ENCODE measurements at places on chromosomes 16 and 17.

- DNase-seq = peak; percentile 51
Measured at GRCh38 chr17:37148156-37148555, 199.4 kb downstream of the AATF start.

DNA sequence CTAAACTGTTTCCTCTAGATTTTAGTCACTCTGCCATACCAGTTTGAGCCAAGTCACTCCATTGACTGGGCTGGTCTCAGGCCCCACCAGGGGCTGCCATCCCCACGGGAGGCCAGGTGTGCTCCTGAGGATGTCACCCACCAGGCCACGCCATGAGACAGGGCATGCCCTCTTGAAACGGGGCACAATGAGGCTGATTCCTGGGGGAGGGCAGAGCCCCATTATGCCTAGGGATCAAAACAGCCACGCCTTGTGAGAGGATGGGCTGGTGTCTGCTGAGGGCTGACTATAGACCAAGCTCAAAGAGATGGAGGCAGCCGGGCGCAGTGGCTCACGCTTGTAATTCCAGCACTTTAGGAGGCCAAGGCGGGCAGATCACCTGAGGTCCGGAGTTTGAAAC, 21.5 kb downstream of the GINS2 start:
- no peak for DNase-seq

DNA sequence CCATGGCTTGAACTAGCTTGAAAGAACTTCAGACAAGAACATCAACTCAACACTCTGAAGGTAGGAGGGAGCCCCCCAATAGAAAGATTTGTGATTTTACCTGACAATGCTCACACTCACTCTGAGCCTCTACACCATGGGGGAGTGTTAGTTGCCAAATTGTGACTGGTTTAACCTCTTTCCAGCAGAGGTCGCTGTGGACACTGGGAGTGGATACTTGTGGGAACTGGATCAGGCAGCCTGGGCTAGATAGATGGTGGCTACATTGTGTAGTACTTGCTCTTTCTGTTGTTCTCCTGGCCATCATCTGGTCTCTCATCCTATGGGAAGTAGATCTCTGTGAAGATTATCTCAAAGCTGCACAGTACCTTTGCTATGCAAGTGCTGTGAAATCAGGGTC, 2.9 kb downstream of the SMPD3 start:
- no peak for DNase-seq

DNA sequence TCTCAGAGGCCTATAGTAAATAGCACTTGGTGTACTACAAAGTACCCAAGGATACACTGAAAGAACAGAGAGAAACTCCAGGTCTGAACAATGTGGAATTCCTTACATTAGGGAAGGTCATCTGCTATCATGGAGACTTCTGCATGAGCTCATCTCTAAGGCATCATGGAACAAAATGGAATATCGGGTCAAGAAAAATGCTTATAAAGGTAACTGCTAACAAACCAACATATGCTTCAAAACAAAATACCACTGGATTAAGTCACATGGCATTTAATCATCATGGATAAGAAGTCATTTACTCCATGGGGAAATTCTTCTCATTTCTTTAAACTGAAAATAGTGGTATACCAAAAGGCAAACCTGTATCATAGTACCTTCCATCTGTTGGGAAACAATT, 34.2 kb downstream of the TXNDC11 start:
- DNase-seq = no peak

DNA sequence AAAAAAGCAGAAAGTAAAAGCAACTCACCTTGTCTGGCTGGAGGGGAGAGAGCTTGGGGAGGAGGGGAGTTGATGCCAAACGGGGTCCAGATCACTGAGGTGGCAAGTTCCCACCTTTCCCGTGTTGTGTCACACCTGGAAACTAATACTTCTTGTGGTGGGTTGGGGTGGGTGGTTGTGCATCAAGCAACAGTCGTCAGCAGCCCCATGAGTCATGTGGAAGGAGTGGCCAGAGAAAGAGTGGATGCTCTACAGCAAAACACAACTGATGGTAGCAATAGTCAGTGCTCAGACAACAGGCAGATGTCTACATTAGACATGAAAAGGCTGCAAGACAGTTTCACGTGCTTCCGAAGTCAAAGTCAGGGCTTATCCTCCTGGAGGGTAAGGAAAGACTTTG, 35.4 kb downstream of the ARSG start:
- no peak for DNase-seq

DNA sequence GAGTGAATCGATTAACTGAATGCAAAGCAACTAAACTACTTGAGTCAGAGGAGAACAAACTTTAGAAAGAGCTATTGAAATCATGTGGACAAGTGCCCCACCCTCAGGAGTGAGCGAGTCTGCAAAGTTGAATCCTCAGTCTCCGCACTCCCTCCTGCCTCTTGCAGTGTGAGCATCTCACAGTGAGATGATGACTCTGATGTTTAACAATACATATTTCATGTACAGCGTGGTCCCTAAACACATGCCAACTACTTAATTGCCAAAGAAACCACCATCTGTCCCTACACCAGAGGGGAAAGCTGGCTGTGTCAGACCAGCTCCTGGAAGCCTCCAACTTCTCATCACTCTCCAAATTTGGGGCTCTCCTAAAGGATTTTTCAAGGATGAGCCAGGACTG, 31.2 kb downstream of the PIMREG start:
- no peak for DNase-seq

DNA sequence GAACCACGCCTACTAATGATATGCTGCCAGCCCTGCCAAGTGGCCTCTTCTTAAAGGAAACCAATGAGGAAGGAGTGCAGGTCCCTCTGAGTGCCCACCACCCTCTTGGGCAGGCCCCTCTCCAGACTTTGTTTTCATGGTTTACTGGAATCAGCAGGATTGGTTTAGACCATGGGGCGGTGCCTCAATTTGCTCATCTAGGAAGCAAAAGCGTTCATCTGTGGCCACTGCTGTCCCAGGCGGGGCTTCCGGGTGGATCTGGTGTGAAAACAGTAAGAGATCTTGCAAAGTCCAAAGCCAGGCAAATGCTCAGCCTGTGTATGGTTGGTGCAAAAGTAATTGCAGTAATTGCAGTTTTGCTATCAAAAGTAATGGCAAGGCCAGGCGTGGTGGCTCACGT, 71.3 kb downstream of the AMFR start:
- DNase-seq = no peak

- no peak for DNase-seq
Measured at GRCh38 chr16:55642611-55643010, 13.2 kb upstream of the SLC6A2 start.

DNA sequence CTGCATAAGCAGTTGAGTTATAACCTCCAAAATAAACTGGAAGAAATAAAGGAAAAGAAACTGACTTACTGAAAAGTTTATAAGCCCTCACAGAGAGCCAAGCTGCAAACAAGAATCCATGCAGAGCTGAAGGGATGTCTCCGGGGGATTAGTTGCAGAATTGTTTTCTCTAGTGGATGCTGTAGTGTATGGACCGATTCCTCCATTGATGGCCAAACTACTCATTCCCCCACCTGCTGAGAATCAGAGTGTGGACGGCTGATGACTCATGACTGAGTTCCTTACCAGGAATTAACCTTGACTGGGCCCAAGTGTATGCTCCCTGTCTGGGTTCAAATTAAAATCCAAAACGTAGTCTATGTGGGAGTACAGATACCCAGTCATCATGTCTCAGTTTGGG, 93.9 kb upstream of the CDH8 start:
- no peak for DNase-seq

DNA sequence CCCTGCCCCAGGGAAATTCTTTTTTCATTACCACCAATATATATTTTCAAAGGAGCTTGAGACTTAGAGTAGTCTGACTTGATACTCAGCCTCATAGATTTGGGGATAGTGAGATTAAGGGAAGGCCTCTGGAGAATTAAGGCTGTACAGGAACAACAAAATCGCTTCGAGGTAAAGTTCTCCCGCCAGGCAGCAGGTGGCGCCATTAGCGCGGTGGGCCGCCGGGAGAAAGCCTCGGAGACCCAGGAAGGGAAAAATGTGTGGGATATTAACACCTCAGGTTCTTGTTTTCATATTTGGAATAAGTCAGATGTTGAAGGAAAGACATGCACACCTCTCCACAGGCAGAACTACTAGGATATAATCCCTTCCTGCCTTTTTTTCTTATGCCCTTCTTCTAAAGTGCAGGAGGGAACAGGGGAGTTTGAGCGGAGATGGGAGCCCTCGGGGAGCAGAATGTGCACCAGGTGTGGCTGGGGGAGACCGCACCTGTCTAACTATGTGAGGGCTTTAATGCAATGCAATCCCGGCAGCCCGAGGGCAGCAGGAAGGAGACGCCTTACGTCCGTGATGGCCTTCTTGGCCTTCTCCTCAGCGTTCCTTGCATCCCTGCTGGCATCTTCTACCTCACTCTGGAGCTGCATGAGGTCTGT, 25.9 kb downstream of the MYH3 start:
- DNase-seq = peak; percentile 52

GRCh38 chr17:58112970-58113631, 29.9 kb downstream of the DYNLL2 start:
- peak; percentile 79 for DNase-seq

DNA sequence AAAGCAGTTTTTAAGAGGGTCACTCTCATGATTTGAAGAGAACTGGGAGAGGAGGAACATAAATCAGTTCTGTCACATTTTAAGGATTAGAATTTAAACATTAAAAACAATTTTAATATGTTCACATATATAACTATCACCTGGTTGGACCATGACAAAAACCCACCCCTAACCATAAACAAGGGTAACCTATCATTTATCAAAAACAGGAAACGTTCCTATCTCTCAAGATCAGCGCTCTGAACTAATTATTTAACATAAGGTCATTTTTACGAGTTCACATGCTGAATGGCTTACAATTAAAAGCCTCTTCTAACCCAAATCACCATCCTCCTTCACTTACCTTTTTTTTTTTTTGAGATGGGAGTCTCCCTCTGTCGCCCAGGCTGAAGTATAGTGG, 45.0 kb downstream of the KANSL1 start:
- DNase-seq = no peak

DNA sequence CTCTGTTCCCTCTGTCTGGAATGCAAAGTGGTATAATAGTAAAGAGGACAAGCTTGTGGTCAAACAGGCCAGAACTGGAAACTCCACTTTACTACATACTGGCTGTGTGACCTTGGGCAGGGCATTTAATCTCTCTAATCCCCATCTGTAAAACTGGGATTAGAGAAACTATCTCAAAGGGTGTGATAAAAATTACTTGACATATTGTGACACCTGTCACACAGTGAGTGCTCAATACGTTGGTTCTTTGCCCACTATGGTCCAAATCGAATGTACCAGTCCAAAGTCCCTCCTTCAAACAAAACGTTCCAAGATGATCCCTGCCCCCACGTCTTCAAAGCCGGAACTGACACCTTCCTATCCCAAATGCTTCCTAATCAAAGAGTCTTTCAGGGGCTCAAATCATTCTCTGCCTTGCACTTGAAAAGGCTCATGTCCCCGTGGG, 734 bp downstream of the PGAP3 start:
- no peak for DNase-seq

DNA sequence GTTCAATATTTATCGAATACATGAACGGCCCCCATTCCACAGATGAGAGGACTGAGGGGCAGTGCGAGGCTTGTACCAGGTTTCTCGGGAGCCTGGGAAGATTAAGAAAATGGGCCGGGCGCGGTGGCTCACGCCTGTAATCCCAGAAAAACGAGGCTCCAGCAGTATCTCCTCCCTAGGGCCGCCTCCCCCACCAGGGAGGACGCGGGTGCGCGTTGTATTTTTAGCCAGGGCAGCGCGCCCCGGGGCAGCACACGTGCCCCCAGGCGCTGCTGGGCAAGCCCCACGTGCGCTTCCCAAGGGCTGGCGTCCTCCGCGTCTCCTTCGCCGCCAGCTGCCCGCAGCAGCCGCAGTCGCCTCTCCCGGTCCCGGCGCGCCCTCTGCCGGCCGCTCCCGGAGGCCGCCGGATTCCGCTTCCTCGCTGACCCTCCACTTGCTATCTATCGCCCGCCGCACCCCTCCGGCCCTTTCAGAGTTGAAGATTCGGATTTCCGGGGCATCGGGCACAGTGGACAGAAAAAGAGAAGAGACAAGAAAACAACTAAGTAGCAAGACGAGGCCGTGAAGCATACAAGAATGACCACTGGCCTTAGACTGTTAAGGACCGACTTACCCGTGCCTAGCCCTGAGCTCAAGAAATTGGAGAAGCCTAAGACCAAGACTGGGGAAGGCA, 1.9 kb upstream of the YBX2 start:
- DNase-seq = peak; percentile 89

GRCh38 chr17:77453613-77454241, 313.0 kb downstream of the SEC14L1 start:
- no peak for DNase-seq

DNA sequence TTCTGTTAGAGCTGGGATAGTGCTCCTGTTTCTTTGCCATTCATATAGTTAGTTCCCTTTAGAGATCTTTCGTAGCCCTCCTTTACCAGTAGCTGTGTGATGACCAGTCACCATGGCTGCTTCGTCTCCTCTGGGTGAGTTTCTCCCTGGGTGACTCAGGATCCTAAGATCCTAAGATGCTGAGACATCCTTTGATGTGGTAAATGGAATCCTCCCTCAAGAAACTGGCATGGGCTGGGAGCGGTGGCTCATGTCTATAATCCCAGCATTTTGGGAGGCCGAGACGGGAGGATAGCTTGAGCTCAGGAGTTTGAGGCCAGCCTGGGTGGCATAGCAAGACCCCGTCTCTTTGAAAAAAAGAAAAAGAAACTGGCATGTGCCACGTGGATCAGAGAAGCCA, 5.9 kb downstream of the PHAF1 start:
- DNase-seq = no peak

GRCh38 chr17:29586676-29587469, 2.6 kb downstream of the GIT1 start:
- DNase-seq = no peak

DNA sequence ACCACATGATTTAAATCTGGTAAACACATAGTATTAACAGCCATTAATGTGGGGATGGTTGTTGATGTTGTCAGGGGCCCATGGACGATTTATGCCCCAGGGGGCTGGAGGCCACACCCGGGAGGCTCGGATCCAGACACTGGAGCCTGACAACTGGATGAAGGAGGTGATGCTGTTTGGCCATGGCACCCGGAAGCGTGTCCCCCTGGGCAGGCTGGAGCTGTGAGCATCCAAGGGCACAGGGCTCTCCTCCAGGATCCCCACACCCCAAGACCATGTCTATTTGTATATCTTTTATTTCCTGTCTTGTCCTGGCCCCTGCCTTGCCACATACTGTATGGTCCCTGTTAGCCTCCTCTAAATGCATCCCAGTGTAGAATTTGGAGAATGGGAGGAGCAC, 4.6 kb downstream of the RSAD1 start:
- no peak for DNase-seq

DNA sequence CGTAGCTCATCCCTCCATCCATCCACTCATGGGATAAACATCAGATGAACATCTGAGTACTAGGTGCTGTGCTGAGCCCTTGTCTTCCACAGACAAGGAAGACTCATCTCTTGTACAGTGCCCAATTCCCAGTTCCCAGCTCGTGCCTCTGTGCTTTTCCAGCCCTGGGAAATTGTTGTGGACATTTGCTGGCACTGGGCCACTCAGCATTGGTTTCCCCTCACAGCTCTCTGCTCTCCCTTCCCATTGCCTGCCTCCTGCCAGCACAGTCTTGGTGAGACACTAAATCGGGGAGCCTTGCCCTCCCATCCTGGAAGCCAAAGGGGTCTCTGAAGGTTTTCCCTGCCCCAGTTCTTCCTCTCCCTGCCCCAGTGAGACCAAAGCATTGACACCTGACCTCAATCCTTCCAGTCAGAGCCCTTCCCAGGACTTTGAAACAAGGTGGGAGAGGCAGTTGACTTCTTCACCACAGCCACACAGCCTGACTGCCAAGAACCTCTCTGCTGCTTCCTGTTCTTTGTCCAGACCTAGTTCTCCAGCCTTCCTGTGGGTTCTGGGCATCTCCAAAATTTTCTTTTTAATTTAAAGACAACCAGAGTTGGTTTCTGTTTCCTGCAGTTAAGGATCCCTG, 50.2 kb downstream of the WSB1 start:
- DNase-seq = no peak
